ENCODE measurements at places on chromosomes 6 and 20.

- DNase-seq = no peak
Measured at GRCh38 chr6:33203443-33204164, 851 bp upstream of the HSD17B8 start.

DNA sequence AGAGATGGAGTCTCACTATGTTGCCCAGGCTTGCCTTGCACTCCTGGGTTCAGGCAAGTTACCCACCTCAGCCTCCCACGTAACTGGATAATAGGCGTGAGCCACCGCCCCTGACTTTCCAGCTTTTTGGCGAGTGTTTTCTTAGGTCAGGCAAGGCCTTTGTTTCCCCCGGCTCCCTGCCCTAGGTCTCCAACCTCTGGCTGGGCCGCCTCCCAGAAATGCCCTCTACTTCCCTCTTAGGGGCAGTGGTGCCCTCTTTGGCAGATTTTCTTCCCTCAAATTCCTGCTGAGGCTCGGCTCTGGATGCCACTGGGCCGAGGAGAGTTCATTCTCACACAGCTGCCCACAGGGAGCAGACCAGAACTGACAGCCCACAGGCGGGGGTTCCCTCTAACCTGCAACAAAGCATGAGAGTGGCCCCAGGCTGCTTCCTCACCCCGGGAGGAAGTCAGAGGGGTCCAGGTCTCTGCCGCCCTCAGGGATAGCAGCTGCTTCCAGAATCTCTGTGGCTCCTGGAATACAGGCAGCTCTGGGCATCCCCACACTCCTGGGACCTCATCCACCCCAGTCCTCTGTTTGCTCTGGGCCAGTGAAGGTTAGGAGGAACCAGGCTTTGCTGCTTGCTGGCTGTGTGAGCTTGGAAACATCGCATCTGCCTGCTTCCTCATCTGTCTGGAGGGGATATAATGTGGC, 56.5 kb downstream of the TCP11 start:
- no peak for DNase-seq

DNA sequence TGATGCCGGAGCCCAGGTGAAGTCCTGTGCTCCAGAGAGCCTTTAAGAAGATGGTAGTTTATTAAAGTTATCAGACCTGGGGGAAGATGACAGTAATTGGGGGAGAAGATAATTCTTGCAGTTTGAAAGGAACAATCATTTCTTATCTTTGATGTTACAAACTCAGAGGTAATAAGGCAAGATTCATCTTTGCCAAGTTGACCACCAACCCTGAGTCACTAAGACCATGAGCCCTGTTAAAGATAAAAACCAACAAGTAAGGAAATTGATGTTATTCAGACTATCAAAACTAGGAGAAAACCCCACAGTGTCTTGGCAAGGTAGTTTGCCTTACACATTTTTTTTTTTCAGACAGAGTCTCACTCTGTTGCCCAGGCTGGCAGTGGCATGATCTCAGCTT, 73.1 kb downstream of the MKKS start:
- no peak for DNase-seq

GRCh38 chr6:69888482-69889233, 22.3 kb downstream of the COL19A1 start:
- DNase-seq = no peak

- DNase-seq = no peak
Measured at GRCh38 chr6:41646026-41646795, 7.9 kb downstream of the MDFI start.

- DNase-seq = no peak
Measured at GRCh38 chr6:34559651-34560365, 3.7 kb upstream of the SPDEF start.

- no peak for DNase-seq
Measured at GRCh38 chr6:96651816-96652215, 88.9 kb downstream of the FHL5 start.

DNA sequence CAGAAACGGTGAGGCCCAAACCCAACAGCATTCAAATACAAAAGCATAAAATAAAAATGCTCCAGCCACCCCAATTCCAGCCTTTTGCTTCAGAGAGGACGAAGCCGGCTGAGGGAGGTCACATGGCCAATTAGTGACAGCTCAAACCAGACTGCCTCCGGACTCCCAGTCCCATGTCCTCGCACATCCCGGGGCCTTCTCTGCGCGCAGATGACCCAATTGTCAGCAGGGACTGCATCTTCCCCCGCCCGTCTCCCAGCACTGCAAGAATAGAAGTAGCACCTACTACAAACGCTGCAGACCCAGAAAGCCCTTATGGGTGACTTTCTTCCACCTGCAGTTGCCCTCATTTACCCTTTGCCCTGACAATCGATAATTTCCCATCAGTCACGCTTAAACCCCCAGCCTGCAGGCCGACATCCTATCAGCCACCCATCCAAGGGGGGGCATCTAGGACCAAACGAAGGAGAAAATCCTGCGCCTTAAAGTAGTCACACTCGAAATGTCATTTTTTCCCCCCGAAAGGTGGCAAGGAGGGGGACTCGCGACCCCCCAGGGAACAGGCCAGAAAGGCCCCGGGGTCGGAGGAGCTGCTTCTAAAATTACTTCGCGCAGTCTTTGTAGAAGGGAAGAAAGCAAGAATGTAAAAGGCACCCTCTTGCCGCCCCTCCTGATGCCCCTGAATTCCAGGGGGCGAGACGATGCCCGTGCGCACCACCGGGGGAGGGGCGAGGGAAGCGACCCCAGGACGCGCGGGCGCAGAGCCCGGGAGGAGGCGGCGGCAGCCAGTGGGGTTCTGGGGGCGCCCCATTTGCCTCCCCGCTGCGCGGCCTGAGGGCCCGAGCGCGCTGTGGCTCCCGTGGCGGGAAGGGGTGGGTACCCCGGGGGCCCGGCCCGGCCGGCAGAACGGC, 792 bp downstream of the SLC23A2 start:
- no peak for DNase-seq

DNA sequence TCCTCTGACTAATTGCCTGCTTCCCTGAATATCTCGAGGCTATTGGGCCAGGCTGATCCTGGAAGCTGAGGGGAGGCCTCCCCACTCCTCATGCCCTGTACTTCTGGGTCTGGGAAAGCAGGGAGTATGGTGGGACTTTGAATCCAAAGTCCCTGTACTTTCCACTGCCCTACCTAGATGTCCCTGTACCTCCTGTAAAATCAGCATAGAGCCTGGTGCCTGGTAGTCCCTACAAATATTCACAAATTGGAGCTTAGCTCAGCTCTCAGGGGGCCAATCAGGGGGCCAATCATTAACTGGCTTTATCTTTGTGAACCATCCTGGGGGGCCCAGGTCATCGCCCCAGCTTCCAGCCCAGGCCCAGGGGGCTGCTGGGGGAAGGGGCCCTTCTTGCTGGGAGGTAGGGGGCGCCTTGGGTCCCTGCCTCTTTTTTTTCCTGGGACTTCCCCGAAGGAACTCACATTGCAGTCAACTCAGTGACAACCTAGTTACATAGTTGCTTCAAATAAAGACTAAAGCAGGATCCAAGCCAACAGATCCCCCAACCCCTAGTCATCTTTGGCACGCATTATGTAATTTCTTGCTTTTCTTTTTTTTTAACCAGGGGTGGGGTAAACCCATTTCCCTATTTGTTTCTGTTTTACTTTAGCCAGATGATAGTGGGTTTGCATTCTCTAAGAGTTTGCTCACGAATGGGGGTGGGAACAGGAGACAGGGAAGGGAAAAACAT, 6.9 kb upstream of the VEGFA start:
- no peak for DNase-seq

GRCh38 chr20:57082357-57082945, 184.0 kb downstream of the BMP7 start:
- DNase-seq = no peak

DNA sequence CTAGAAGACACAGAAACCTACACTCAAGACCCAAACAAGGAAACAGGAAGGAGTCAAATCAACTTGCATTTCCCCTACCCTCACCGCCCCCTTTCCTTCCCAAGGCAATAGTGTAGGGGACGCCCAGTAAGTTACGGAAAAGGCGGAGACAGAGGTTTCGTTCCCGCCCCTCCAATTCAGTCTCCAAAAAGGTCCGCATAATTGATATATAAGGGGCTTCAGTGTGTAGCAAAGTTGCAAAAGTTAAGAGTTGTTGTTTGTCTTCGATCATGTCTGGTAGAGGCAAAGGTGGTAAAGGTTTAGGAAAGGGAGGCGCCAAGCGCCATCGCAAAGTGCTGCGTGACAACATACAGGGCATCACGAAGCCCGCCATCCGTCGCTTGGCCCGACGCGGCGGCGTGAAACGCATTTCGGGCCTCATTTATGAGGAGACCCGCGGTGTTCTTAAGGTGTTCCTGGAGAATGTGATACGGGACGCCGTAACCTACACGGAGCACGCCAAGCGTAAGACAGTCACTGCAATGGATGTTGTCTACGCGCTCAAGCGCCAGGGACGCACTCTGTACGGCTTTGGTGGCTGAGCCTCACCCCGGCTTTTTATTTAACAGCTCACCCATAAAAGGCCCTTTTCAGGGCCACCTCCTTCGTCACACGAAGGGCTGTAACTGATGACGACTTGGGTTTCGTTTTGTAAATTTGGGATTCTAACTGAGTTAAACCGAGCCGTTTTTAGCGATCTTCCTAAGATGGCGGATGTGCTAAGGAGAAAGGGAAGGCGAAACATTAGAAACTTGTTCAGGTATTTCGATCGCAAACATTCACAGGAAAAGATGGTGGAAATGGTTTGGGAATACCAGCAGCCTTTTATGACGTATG, 124.6 kb upstream of the BTN3A2 start:
- no peak for DNase-seq

DNA sequence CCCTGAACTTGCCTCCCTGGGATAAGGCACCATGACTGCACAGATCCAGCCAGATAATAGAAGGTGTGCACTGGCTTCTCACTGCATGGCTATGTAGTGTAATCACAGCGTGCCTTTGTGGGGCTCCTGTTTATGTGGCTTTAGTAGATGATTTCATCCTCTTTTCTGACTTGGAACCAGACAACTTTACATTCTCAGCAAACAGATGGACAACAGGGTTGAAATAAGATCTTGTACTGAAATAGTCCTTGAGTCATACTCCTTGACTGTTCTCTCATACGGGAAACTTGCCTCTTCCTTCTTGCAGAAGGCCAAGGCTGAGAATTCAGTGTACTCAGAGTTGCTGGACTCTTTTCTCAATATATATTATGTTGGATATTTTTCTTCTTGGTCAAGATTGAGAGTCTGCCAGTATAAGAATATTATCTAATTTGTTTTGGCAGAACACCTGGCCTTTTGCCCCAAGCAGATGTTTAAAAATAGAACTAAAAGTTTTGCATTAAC, 25.0 kb upstream of the RNF144B start:
- no peak for DNase-seq

DNA sequence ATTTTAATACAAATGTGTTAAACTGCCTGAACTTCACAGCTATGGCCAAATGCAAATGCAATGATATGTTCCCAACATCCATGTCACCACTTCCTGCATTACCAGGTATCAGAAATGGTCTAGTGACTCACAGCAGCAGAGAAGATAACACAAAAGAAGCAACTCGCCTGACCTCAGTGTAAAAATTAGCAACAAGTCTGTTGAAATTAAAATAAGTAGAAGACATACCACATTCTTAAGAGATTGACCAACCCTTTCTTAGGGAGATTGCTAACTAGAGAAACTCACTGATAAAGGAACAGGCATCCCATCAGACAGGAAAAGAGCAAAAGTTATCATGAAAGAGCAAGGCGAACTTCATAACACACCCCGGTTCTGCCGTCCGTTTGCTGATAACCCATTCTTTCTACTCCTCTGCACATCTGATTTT, 45.1 kb downstream of the RNASET2 start:
- no peak for DNase-seq

Data from cortex of kidney (tissue), 1 donor.